Gastroesophageal sphincter (tissue), 4 donors: ENCODE measurements at places on chromosomes 2 and 18.

GRCh38 chr2:167388497-167388896 is 500.2 kb downstream of the XIRP2 start:
- H3K4me1 ChIP-seq = no peaks in the 10 kb centered on the region
- no peak overlapping the region for H3K4me3 ChIP-seq
- no peak overlapping the region for H3K27ac ChIP-seq

GRCh38 chr2:6359964-6360363 is 505.7 kb downstream of the CMPK2 start:
- H3K27me3 ChIP-seq = no peaks in the 10 kb centered on the region
- no peaks in the 10 kb centered on the region for H3K36me3 ChIP-seq
- H3K4me1 ChIP-seq = no peaks in the 10 kb centered on the region
- no peak overlapping the region for H3K27ac ChIP-seq

GRCh38 chr2:219783359-219783975 is 156.0 kb downstream of the SLC4A3 start:
- no peak for ATAC-seq
- H3K4me1 ChIP-seq = no peaks in the 10 kb centered on the region
- no peak overlapping the region for H3K27ac ChIP-seq
- H3K36me3 ChIP-seq = no peaks in the 10 kb centered on the region
- no peaks in the 10 kb centered on the region for H3K27me3 ChIP-seq

DNA sequence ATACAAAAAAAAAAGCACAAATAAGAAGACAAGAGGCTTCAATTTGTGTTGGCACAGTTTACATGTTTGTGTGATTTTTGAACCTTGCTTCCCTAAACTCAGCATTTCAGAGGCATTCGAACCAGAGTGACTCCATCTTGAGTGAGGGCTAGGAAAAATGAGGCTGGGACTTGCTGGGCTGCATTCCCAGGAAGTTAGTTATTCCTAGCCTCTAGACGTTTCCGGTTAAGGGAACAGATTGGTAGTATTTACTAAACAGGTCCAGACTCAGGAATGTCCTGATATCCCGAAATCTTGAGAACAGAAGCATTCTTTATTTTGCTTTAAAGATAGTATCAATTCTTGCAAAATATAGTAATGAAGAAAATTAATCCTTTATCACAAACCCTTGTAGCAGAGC is 46.7 kb downstream of the RIT2 start:
- no peaks in the 10 kb centered on the region for H3K36me3 ChIP-seq
- no peak overlapping the region for H3K4me3 ChIP-seq
- no peak overlapping the region for H3K27ac ChIP-seq
- no peaks in the 10 kb centered on the region for H3K27me3 ChIP-seq
- H3K4me1 ChIP-seq = no peaks in the 10 kb centered on the region

DNA sequence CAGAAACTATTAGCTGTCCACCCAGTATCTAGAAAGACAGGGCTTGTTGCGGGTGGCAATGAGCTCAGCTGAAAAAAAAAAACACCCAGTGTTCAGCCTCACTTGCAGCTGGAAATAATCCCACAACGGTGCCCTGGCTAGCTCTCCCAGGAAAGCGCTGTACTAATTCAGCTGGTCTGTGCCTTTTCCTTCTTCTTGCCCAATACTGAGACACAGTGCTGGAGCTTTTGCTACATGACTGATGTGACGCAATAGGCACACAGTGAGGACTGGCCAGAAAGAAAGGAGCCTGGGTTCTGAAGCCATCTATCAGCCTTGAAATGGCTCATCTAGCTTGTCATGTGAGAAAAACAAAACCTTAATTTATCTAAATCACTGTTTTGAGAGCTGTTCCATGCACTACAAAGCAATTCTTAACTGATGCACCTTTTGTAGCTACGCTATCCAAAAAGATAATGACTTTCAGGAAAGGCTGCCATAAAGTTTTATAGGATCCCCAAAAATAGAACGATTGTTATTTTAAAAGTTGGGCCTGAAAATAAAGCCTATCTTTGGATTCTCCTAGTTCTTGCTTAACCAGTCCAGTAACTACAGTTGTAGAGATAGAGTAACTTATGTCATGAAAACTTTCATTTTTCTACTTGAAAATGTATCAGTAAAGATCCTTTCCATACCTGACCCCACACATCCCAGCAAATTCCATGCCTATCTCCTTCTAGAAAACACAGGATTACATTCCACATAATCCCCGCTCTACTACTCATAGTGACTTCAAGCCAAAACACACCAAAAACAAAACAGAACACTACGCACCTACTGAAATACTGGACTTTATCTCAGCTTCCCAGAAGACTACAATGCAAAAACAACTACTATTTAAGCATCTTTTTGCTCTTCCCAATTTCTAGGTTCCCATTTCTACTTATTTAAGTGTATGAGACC is 15.9 kb downstream of the KIDINS220 start:
- no peaks in the 10 kb centered on the region for H3K27me3 ChIP-seq
- peaks cover 32% of the 10 kb centered on the region for H3K4me1 ChIP-seq
- peaks cover 47% of the 10 kb centered on the region for H3K36me3 ChIP-seq
- no peak overlapping the region for H3K4me3 ChIP-seq
